Stimulated activated CD8-positive, alpha-beta memory T cell treated with anti-CD3 and anti-CD28 coated beads, Interleukin-4, amount 100 ng/mL, for 48 hours (primary cell): ENCODE measurements at places on chromosomes 3 and 15.
A peak's percentile ranks its signal among the peaks of the same experiment; 100 is the strongest.

GRCh38 chr3:49642708-49643145 is 31.4 kb upstream of the APEH start:
- no peak for DNase-seq

DNA sequence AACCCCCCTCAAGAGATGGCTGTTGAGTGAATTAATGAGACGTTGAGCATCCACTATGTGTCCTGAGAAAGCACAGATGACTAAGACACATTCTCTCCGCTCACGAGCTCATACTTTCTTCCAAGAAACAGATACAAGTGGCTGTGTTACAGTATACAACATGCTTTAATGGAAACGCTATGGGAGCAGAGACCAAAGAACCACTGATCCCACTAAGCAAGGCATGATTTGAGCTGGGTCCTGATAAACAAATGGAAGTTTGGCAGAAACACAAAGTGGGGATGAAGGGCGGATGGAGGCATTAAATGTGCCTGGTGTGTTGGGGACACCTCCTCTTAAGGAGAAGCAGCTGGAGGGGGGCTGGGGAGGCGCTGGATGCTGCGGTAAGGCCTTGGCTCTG is 129.4 kb downstream of the UACA start:
- no peak for DNase-seq

GRCh38 chr3:5133239-5134018 is 11.3 kb downstream of the ARL8B start:
- DNase-seq: no peak

- no peak for DNase-seq
Observed at GRCh38 chr3:24493746-24494617, 668 bp downstream of the THRB start.

DNA sequence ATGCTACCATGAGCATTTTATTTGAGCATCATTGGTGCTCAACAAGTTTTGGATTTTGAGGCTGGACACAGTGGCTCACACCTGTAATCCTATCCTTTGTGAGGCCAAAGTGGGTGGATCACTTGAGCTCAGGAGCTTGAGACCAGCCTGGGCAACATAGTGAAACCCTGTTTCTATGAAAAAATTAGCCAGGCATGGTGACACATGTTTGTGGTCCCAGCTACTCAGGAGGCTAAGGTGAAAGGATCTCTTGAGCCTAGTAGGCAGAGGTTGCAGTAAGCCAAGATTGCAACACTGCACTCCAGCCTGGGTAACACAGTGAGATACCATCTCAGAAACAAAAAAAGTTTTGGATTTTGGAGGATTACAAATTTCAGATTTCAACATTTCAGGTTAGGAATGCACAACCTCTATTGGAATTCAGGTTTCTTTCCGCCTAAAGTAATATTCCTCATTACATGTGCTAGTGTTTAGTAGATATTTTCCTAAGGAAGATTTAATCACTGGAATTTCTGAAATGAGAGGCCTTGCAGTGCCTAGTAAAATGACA is 27.6 kb downstream of the CNOT10 start:
- DNase-seq: no peak

- DNase-seq: no peak
Observed at GRCh38 chr3:4512895-4513616, 19.9 kb downstream of the ITPR1 start.

GRCh38 chr15:81562986-81563385 is 189.0 kb upstream of the TMC3 start:
- DNase-seq: no peak

DNA sequence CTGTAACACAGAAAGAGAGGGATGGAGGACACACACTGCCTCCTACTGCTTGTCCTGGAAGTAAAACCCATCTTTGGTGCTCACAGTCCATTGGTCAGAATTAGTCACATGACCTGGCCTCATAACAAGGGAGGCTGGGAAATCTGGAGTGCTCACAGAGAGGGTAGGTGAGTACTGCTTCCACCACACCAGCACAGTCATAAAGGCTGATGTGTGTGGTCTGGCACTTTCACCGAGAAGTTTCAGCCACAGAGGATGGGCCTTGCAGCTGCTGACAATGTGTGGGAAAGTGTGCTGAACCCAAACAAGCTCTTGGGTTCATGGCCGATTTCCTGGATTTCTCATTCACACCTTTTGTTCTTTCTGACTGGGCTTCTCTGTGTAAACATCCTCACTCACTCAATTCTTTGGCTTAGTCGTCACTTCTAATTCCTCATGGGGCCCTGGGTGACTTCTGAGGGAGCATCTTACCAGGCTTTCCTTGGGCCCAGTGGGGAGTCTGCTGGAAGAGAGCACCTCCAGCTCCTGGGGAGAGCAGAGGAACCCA is 100.7 kb downstream of the ASB7 start:
- DNase-seq: peak; percentile 62

DNA sequence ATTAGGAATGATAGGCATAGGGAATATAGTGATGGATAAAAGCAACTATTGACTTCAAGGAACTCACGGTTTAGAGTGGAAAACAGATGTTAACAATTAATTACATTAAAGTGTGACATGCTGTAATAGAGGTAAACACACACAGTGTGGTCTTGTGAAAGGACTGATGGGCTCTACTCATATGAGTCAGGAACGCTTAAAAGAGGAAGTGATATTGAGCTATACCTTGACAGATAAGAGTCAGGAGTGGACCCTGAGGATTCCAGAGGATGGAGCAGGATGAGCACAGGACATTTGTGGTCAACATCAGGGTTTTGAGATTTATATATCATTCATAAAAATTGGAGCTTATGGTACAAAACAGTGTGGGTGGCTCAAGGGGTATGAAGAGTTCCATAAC is 11.0 kb downstream of the EXOG start:
- DNase-seq: no peak

GRCh38 chr15:71841563-71841962 is 31.2 kb downstream of the NR2E3 start:
- no peak for DNase-seq

DNA sequence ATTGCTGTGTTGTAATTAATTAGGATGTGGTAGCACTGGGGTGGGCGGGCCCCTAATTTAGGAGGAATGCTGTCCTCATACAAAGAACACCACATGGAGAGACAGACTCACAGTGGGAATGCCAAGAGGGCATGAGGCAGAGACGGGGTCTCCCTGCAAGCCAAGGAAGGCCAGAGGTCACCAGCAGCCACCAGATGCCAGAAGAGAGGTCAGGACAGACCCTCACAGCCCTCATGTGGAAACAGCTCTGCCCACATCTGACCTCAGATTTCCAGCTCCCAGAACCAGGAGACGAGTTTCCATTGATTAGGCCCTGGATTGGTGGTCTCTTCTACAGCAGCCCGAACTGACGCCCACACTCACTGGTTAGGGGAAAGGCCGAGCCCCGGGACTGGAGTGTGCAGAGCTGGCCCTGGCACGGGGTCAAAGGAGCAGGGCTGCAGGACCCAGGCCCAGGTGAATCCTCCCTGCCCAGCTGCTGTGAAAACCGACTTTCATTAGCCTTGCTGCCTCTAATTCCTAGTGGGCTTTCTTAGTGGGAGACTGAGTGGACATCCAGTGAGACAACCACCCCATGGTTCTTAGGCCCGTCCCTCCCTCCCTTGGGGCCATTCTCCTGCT is 43.0 kb upstream of the SLC41A3 start:
- DNase-seq: peak; percentile 13

DNA sequence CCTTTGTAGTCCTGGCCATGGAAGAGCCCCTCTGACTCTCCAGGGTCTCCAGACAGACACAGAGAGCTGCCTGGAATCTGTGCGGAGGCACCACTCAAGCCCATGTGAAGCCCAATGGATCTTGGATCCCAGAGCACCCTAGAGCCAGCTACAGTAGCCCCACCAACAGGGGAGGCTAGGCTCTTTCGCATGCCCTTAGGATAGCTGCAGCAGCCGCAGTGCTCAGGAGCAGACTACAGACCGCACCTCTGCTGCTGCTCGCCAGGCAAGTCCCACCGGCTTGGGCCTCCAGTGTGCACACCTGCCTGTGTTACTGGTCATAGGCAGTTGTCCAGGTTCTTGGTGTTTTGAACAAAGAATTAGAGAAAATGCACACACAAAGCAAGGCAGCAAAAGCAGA is 131.6 kb downstream of the SPATA16 start:
- DNase-seq: no peak

- no peak for DNase-seq
Observed at GRCh38 chr15:26023231-26023630, 160.1 kb upstream of the ATP10A start.

DNA sequence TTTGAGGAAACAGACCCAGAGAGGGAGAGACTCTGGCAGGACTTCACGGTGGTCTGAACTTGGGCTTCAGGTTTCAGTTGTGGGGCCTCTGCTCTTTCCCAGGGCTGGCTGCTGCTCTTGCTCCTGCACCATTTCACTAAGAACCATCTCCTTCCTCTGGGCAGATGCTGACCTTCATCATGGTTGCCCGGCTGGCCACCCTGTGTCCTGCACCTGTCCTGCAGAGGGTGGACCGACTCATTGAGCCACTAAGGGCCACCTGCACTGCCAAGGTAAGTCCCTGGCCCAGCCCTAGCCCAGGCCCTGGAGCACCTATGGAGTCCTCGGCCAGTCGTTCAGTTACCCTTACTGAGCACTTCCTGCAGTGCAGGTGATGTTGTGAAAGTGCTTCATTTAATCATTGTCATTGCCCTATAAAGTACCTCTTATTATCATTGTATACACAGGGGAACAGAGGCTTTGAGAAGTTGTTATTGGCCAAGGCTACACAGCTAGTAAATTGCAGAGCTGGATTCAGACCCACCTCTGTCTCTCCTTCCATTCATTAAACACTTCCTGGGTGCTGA is 10.0 kb downstream of the RPL32 start:
- no peak for DNase-seq

GRCh38 chr15:45529613-45530012 is 7.1 kb upstream of the SLC30A4 start:
- DNase-seq: no peak

GRCh38 chr3:161893972-161894371 is 397.4 kb downstream of the OTOL1 start:
- no peak for DNase-seq

- no peak for DNase-seq
Observed at GRCh38 chr3:175307642-175308041, 448.5 kb downstream of the NAALADL2 start.
